Activated naive CD8-positive, alpha-beta T cell treated with anti-CD3 and anti-CD28 coated beads, Interleukin-2, amount 10 ng/mL, durations not matched to agents 7 days and 5 days (primary cell): ENCODE measurements at places on chromosomes 3 and 15. TPM values are rescaled to one million over a fixed set of nuclear protein-coding genes. Genes with fewer than 3 reads are reported as not detected.

DNA sequence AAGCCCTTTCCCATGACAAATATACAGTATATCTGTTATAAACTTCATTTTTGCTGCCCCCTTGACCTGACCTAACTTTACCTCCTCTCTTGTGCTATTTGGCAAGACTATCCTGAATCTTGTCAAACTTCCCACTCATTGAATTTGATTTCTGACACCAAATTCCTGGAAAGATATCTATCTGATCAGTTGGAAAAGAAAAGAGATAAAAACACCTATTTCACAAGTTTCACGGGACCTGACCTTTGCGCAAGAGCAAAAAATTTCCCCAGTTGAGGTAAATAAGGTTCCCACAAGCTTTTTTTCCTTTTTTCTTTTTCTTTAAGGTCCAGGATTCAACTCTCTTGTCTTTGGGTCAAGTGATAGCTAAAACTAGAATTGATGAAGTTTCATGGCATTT, 189.2 kb upstream of the LPP start:
- H3K36me3 ChIP-seq, result peaks cover 2% of the 10 kb centered on the region
- no peak overlapping the region for H3K4me3 ChIP-seq
- DNase-seq, result no peak
- H3K4me1 ChIP-seq, result peaks cover 27% of the 10 kb centered on the region
- no peak overlapping the region for H3K27ac ChIP-seq

- H3K4me1 ChIP-seq, result no peaks in the 10 kb centered on the region
- no peak for DNase-seq
- no peaks in the 10 kb centered on the region for H3K36me3 ChIP-seq
Measured at GRCh38 chr3:34394978-34395748, 596.7 kb downstream of the PDCD6IP start.

DNA sequence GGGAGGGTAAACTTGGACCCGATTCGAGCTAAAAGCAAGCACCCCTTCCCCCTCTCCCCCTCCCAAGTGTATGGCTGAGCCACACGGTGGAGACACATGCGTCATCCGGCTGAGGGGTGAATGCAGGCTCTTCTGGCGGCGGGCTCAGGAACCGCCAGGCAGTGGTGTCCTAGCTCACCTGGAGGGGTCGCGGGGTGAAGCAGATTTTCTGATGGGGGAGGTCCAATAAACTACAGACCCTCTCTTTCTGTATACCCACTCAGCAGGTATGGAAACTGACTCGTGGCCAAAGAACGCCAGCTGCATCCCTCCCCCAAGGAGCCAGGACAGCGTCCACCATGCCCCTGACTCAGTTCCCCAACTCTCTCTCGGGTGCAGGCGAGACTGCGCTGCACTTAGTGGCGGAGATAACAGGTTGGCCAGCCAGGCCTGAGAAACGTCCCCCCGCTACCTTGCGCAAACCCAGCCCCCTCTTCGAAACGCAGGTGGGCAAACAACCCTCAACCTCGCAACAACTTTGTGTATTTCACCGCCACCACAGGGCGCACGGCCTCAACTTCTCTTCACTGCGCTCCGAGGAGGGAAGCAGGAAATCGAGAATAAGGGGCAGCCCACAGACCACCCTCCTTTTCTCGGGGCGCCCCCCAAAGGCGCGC, 1.3 kb downstream of the MAGI1 start:
- DNase-seq, result no peak
- H3K36me3 ChIP-seq, result peaks cover 2% of the 10 kb centered on the region
- H3K27ac ChIP-seq, result no peak overlapping the region
- no peak overlapping the region for H3K4me3 ChIP-seq
- H3K4me1 ChIP-seq, result peaks cover 4% of the 10 kb centered on the region
- peaks cover 56% of the 10 kb centered on the region for H3K27me3 ChIP-seq

GRCh38 chr15:99118258-99118632, 13.4 kb downstream of the SYNM start:
- no peak overlapping the region for H3K4me3 ChIP-seq
- no peaks in the 10 kb centered on the region for H3K36me3 ChIP-seq
- no peak overlapping the region for H3K27ac ChIP-seq
- no peaks in the 10 kb centered on the region for H3K27me3 ChIP-seq
- no peaks in the 10 kb centered on the region for H3K4me1 ChIP-seq

DNA sequence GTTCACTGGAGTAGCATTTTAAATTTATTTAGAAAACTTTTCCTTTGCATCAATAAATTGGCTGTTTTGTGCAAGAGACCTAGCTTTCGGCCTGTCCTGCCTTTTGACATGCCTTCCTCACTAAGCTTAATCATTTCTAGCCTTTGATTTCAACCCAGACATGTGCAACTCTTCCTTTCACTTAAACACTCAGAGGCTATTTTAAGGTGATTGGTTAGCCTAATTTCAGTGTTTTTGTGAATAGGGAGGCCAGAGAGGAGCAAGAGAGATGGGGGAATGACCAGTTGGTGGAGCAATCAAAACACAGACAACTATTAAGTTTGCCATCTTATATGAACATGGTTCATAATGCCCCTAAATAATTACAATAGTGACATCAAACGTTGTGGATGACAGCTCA, 333.4 kb downstream of the SLC9A9 start:
- no peaks in the 10 kb centered on the region for H3K27me3 ChIP-seq
- no peaks in the 10 kb centered on the region for H3K36me3 ChIP-seq
- H3K27ac ChIP-seq, result no peak overlapping the region
- DNase-seq, result no peak
- no peak overlapping the region for H3K4me3 ChIP-seq
- H3K4me1 ChIP-seq, result no peaks in the 10 kb centered on the region

DNA sequence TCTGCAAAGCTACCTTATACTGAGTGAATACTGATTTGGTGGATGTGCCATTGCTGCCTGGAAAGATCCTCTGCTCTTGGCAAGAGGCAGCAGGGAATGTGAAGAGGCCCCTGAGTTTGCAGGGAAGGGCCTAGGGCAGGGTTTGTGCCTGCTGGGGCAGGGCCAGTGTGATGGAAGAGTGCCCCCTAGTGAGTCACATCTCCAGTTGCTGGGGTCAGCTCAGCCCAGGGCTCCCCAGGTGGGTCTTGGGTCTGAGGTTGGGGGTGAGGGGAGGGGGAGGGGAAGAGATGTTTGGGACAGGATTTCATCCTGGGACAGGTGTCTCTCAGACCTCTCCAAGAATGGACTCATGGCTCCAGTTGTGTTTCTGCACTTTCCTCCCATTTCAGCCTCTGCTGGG, 4.1 kb upstream of the AMOTL2 start:
- H3K36me3 ChIP-seq, result no peaks in the 10 kb centered on the region
- H3K27ac ChIP-seq, result no peak overlapping the region
- peaks cover 60% of the 10 kb centered on the region for H3K27me3 ChIP-seq
- H3K4me1 ChIP-seq, result peaks cover 8% of the 10 kb centered on the region

- H3K4me1 ChIP-seq, result no peaks in the 10 kb centered on the region
- no peak overlapping the region for H3K4me3 ChIP-seq
- no peak for DNase-seq
- H3K36me3 ChIP-seq, result no peaks in the 10 kb centered on the region
- no peak overlapping the region for H3K27ac ChIP-seq
Measured at GRCh38 chr15:73464602-73465001, 21.6 kb downstream of the REC114 start.

DNA sequence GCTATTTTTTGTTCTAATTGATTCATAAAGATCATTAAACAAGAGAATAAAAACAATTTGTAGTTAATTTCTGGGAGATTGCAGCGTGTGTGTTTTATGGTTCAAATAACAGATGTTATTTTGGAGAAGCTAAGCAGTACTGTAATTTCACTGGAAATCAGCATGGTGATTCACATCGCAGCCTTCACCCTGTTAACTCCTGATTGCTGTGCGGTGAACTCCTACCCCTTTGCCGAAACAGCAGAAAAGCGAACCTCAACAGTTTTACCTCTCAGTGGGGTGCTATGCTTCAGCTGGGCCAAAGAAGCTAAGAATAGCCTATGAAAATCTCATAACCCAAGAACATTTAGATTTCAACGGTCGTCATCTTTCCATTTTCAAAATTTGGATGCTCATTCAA, 441.5 kb upstream of the RARB start:
- H3K4me3 ChIP-seq, result no peak overlapping the region
- no peaks in the 10 kb centered on the region for H3K27me3 ChIP-seq
- no peaks in the 10 kb centered on the region for H3K4me1 ChIP-seq

DNA sequence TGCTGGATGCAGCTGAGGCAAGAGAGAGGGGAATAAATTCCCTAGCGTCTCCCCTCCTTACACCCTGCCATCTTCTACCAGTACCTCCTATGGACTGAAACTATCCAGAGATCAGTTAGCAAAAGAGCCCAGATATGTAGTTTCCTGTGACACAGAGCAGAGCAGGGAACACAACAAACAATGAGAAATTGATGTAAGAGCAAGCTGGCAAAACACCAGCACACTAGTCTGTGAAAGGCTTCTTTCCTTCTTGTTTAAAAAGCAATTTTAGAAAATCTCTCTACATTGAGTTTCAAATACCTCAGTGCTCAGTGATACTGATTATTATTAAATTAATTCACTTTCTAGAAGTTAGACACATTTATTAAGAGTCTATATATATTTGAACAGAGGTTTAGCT, 215.6 kb upstream of the AZI2 start:
- no peak overlapping the region for H3K4me3 ChIP-seq
- H3K36me3 ChIP-seq, result no peaks in the 10 kb centered on the region
- no peak overlapping the region for H3K27ac ChIP-seq
- H3K27me3 ChIP-seq, result no peaks in the 10 kb centered on the region
- no peak for DNase-seq

GRCh38 chr15:45409596-45409995, 31.3 kb upstream of the GATM start:
- peaks cover 35% of the 10 kb centered on the region for H3K4me1 ChIP-seq
- H3K27ac ChIP-seq, result no peak overlapping the region
- no peak overlapping the region for H3K4me3 ChIP-seq

DNA sequence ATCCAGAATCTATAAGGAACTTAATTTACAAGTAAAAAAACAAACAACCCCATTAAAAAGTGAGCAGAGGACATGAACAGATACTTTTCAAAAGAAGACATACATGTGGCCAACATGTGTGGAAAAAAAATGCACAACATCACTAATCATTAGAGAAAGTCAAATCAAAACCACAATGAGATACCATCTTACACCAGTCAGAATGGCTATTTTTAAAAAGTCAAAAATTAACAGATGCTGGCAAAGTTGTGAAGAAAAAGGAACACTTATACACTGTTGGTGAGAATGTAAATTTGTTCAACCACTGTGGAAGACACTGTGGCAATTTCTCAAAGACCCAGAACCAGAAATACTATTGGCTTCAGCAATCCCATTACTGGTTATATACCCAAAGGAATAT, 830.0 kb upstream of the ALCAM start:
- no peaks in the 10 kb centered on the region for H3K36me3 ChIP-seq
- H3K4me3 ChIP-seq, result no peak overlapping the region
- no peak for DNase-seq
- H3K27me3 ChIP-seq, result no peaks in the 10 kb centered on the region

MNS1 gene
- 0.85 TPM for total RNA-seq

FBXL22 gene
- 1.2 TPM for total RNA-seq
